ENCODE measurements at places on chromosomes 1 and 21.

- no peak for DNase-seq
These were observed 892.3 kb downstream of the LTN1 start for GRCh38 chr21:28100366-28100765.

GRCh38 chr1:21696931-21697330 lies 27.8 kb upstream of the RAP1GAP start:
- DNase-seq: no peak

DNA sequence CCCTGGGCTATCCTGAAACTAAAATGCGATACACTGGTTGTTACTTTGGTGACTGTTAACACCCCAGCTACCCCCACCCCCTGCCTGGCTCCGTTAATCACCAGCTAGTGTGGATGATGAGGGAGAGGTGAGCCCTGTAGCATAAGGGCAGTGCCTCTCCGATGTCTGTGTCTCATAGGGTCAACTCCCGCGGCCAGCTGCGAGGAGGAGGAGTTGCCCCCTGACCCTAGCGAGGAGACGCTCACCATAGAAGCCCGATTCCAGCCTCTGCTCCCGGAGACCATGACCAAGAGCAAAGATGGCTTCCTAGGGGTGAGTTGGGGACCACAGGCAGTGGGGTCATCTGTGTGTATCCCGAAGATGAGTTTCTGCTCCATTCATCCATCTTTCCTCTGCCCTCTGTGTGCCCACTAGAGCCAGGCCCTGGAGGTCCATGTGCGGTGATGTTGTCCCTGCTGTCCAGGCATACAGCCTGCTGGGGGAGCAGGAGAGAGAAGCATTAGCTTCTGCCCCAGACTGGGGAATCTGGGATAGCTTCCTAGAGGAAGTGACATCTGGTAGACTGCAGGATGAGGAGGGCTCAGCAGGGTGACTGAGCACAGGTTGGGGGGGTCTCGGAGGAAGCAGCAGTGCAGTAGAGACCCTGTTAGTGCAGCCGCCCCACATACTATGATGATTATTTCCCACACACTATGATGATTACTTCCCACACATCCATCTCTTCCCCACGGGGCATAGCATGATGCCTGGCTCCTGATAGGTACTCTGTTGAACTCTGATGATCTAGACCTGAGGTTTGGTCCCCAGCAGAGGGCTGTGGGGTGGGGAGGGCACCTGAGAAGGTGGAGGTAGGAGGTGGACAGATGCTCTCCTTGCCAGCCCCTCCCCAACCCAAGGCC lies 5.2 kb downstream of the SELENON start:
- no peak for DNase-seq

GRCh38 chr1:183953031-183953430 lies 84.5 kb downstream of the COLGALT2 start:
- no peak for DNase-seq

DNA sequence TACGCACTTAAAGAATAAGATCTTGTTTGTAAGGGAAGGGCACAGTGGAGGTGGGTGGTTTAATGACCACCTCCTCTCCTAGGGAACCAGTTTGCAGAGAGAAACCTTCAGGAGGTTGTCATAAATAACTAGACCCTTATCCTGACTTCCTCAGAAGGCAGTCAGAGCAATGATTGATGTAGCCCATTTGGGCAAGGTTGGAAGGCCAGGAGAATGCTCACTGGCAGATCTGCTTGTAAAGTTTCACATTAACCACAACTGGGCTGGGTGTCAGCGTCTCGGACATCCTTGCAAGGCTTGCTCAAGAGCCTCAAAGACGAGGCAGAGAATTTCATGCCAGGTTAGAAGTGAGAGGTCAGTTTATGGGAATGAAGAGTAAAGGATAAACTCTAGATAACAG lies 87.6 kb upstream of the TRABD2B start:
- no peak for DNase-seq

- no peak for DNase-seq
These were observed 215.3 kb downstream of the BRINP2 start for GRCh38 chr1:177385760-177386698.

- DNase-seq: no peak
These were observed 35.0 kb upstream of the TMEM61 start for GRCh38 chr1:54945393-54945936.

- DNase-seq: no peak
These were observed 35.1 kb upstream of the DIP2A start for GRCh38 chr21:46423546-46424038.

GRCh38 chr1:207745839-207746767 lies 5.8 kb upstream of the CD46 start:
- DNase-seq: no peak

DNA sequence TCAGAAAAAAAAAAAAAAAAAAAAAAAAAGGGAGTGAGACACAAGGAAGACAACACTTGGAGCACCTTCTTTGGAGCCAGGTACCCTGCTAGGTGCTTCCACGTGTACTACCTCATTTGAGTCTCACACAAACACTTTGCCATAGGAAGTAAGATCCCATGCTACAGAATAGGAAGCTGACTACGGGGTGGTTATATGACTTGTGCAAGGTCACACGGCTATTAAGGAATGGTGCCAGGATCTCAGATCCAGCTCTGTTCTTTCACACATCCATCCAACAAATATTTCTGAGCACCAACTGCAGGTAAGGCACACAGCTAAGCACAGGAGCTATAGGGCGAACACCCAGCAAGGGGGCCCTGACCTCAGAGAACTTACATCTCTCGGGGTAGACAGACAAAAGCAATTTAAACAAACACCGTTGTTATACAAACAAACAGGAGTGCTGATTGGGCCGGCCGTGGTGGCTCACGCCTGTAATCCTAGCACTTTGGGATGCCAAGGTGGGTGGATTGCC lies 22.4 kb downstream of the PTAFR start:
- DNase-seq: no peak

GRCh38 chr1:166527752-166528151 lies 311.5 kb upstream of the POGK start:
- DNase-seq: no peak

DNA sequence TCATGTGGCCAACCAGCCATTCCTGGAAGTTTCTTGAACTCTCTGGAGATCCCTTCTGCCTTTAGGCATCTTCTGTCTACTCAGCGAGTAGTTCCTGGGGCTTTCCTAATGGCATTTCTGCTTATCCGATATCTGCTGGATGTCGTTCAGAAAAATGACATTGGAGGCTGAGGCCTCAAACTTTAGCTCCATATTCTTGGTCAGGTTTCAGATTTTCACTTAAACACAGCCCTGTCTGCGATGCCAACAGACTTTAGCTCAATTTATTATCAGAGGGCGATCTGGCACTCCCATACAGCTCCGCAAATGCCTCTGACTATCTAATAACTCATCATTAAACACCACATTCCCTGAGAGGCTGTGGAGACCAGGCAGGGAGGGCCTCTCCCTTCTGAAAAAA lies 46.3 kb upstream of the ETS2 start:
- DNase-seq: no peak

GRCh38 chr1:167482184-167482583 lies 36.1 kb downstream of the CD247 start:
- DNase-seq: no peak

GRCh38 chr1:162151900-162152829 lies 82.7 kb downstream of the NOS1AP start:
- DNase-seq: no peak

- DNase-seq: no peak
These were observed 18.6 kb upstream of the PADI1 start for GRCh38 chr1:17186216-17186909.

- DNase-seq: peak; percentile 74
These were observed 11.4 kb downstream of the AMPD2 start for GRCh38 chr1:109630898-109631512.

DNA sequence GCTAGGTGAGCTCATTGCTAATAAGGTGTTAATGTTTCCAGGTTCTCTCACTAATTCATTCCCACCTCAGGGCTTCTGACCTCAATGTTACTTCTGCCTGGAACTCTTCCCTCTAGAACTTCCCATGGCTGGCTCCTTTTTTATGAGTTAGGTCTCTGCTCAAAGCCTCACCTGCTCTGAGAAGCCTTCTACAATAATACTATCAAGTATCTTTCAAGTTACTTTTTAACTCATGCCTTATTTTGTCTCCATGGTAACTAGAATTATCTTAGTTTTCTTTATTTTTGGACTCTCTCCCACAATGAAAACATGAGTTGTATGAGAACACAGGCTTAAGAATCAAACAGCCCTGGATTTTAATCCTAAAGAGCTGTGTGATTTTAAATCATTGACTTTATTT lies 3.5 kb upstream of the C1orf52 start:
- no peak for DNase-seq

GRCh38 chr1:86288586-86289147 lies 107.5 kb downstream of the ODF2L start:
- no peak for DNase-seq

DNA sequence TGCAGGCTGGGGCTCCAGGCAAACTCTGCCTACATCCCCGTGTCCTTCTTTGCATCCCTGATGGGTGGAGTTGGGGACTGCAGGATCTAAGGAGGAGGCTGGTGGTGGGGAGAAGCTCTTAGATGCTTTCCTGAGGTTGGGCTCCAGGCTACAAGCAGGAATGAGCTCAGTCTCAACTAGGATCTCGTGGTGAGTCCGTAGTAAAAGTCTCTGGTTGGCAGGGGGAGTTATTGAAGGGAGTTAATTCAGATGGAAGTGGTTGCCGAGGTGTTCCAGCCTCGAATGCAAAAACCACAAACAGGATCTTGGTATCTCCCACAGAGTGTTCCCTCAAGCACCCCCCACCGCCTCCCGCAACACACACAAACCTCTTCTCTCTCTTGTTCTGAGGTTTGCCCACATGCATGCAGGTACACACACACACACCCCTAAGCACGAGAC lies 35.0 kb downstream of the TMCC2 start:
- no peak for DNase-seq

DNA sequence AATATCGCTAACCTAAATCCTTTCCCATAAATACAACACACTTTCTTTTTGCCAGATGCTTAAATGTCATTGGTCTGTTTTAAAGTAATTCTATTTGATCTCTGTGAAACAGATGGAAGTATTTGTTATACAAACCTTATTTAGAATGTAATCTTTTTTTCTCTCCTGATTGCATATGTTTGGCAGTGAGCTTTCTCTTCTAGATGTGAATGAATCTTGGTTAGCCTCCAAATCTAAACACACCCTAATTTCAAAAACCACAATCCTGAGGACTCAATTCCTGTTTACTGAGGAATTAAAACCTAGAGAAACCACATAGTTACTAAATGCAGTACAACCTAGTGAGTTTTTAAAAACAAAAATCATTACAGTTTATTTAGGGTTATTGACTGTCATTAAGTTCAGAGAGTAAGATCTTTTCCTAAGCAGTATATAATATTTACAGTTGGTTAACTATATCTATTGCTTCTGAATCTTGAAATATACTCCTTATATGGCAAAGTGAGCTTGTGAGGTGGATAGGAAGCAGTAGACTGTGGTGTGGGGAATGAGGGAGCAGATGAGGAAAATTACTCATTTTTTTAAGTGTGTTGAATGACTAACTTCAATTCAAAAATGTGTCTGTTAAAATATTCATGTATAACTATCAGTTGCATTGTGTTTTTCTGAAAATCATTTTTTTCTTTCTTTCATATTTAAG lies 218.7 kb downstream of the FMN2 start:
- no peak for DNase-seq

GRCh38 chr1:51916587-51917405 lies 38.3 kb upstream of the NRDC start:
- no peak for DNase-seq

GRCh38 chr1:218904416-218904815 lies 269.3 kb upstream of the LYPLAL1 start:
- no peak for DNase-seq

DNA sequence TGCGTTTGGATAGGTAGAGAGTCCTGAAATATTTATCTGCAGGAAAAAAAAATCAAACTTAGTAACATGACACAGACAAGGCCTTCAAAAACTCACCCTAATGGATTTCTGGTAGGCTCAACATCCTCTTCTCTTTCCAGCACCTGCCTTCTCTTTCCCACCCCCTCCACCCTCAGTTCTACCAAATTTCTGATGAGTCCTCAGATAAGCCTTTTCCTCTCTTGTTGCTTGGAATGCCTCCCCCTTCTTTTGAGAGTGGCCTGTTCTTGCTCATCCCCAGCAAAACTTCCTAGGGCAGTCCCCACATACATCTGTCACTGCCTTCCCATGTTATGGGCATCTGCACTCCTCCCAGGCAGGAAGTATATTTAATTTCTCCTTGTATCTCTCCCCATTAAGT lies 7.6 kb upstream of the LBR start:
- DNase-seq: no peak

DNA sequence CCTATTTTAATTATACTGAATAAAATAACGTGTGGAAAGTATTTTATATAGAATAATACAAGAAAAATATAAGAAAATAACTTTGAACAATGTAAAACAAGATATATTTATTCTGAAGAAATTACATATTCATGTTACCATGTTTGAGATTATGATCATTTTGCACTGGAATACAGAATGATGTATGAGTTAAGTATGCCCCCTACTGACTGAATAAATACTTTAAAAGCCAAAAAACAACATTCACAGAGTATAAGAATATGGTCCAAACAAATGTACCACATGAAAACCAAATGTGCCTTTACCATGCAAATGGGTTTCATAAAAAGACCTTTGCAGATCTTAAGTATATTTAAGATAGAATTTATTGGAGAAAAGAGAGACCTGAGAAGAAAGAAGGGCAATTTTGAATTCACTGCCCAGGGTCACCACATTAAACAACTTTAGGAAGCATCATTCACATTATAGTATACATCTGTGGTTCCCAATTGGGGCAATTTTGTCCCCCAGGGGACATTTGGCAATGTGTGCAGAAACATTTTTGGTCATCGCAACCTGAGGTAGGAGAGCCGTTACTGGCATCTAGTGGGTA lies 136.6 kb upstream of the GFI1 start:
- DNase-seq: no peak

DNA sequence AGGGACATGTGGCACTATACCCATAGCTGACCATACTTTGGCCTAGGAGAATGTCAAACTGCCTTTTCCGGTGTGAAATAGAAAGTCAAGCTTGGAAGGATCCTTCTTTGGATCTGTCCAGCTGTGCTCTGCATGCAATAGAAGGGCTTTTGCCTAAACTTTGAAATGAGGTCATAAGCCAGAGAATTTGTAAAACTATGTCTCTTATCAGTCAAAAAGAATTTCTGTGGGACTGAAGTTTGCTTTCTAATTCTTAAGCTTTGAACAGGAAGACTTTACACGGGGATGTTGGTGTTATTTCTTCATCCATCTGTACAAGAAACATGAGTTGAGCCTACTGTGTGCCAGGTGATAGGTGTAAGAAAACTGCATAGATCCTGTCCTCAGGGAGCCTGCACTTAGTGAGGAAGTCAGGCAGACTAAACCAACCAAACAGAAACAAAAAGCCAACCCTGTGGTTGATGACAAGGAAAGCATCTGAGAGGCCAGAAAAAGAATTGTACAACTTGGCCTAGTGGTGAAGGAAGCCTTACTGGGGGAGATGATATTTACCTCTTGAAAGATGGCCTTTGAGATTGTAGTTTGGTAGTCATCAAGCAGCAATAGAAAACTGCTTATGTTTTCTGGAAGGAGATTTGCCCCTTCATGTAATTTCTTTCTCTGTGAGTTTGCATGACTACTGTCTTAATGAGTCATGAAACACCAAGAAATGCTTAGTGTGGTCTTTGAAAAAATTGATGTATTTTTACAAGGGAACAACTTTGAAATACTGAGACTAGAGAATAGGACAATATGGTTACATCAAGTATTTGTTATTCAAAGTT lies 24.8 kb downstream of the TGFB2 start:
- peak; percentile 72 for DNase-seq
